Esophagus squamous epithelium (tissue), 5 donors: ENCODE measurements at places on chromosomes 6 and 20.

DNA sequence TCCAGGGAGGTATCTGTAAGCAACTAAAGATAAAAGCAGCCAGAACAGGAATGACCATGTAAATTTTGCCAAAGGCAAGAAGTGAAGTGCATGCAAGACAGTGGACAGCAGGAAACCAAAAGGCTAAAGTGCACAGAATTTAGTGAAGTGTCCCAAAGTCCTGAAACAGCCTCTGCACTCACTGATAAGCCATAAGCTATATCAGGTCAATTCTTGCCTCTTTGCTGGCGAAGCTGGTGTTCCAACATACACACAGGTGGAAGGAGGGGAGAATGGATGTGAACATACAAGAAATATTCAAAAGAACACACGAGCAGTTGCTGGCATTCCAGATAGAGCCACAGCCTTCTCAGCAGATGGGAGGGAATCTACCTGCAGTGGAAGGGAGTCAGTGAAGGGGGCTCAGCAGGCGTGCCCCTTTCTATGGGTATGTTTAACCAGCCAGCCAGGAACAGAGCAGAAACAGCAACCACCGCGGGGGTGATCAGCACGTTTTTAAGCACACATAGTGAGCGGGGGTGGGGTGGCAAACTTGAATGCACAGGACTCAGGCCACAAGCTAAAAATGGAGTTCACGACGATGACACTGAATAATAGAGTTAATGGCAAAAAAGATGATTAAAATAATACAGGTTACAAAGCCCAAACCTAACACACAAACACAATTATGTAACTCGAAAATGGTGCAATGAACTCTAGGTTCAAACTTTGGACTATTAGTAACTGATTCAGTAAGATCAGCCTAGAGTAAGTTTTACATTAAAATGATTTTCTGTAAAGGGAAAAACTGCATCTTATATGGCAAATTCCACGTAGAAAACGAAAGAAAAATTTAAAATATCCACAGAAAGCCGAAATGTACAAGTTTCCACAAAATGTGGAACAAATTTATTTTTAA lies 1.2 kb downstream of the ECI2 start:
- DNase-seq, result no peak

- no peak for DNase-seq
These were observed 104.9 kb downstream of the TULP4 start for GRCh38 chr6:158416883-158417759.

DNA sequence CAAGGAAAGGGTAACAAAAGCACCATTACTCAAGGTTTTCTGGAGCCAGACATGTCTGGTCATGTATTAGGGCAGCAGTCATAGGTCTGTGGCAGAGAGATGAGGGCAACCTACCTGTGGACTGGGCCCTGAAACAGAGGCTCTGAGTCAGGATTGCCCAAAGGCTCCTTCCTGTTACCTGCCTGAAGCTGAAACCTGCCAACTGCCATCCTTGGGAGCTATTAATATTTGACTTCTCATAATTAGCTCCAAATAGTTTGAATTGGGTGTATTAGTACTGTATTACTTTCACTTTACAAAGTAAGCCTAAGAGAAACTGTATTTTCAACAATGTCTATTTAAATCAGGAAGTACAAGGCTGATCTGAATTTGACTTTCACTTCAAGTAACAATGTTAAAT lies 72.0 kb upstream of the TBX18 start:
- no peak for DNase-seq

GRCh38 chr6:101705866-101706265 lies 312.4 kb downstream of the GRIK2 start:
- no peak for DNase-seq

DNA sequence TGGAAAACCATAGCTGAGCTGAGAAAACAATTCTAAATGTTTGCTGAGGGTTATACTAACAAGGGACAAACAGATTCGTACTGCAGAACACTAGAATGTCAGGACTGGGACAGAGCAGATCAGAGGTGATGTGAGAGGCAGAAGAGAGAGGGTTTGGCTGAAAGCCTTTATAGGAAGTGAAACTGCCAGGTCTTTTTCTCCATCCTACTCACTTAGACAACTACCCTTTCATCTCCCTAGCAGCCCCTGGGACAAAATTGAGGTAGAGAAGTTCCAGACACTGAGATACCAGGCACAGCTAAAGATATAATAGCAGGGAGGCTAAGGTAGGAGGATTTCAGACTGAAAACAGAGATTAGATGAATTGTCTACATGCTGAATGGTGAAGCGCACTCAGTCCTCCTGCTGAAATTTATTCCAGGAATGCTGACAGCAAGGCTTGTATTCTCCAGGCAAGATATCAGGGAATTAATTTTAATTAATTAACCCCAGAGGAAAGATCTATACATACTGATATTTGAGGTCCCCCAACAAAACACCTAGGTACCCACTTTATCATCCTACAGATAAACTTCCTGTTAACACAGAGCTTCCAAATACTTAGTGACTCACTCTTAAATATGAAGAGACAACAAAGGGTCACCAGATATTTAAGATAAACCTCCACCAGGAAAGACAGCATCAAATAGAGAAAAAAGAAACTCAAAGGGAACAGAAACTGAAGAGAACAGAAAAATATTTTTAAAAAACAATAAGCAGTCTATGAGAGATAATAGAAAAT lies 12.6 kb upstream of the EIF2S2 start:
- no peak for DNase-seq

GRCh38 chr6:87881342-87881895 lies 166.2 kb upstream of the SPACA1 start:
- no peak for DNase-seq

DNA sequence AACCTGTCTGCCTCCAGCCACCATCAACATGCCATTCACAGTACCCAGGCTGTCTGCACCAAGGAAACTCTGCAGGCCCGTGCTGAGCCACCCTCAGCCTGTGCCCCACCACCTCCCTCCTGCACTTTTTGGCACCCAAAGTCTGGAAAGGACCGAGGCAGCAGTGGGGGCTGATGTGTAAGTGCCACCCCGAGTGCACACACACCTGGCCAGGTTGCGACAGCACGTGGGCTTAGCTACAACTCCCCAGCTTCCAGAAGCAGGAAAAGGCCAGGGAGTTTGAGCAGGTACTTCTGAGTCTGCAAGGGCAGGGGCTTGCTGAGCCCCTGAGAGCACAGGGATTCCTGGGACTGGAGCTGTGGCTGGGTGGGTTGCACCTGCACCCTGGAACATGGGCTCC lies 303.3 kb upstream of the OPRM1 start:
- no peak for DNase-seq

DNA sequence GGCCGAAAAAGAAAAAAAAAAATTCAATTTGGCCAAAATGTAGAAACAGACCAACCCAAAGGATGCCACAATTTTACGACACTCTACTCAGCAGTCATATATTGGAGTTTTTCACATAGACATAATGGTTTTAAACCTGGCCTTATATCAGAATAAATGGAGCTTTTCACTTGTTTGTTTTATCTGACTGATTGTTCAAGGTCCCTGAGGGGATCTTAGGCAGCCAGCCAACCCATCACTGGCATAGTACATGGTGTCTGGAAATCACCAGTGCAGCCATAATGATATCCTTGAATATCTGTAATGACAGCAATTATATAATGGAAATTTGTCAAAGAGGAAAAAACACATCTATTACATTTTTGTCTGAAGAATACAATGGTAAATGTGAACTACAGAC lies 96.9 kb downstream of the PRSS35 start:
- no peak for DNase-seq
